ENCODE measurements at places on chromosomes 5 and 9.

GRCh38 chr5:76412511-76412910 is 9.4 kb downstream of the IQGAP2 start:
- DNase-seq, result no peak

DNA sequence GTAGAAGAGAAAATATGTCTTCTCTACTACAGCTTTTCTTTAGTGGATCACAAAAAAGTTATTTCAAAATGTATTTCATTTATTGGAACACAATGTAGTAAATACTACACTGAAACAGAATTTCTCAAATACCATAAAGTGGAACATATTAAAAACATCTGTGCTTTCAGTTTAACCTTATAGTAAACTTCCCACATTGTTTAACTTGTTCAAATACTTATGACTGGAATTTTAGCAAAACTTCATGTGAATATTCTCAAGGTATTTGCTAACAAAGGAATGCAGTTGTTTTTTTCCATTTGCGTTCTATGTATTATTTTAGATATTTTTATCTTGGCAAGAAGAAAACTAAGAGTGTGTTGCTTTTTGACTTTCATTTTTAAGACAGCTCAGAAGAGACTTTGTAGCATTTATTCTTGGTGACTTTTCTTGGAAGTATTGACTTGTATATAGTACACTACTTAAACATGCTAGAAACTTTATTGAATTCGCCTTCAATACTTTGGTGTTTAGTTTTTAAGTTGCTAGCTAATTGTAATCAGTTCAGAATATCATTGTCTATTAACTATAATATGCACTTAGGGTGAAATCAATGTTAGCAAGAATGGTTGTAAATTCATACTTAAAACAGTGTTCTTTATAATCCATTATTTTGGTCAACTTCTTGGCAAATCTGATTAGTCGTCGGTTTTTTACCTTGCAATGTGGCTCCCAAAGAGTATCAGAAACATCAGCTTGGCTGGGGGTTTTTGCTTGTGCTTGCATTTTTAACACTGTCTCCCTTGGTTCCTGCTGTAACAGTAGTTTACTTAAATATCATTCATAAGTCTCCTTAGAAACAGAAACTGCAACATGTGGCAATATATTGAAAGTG is 5.0 kb upstream of the RHOBTB3 start:
- no peak for DNase-seq

GRCh38 chr9:70488793-70489105 is 74.3 kb upstream of the KLF9 start:
- DNase-seq, result peak; percentile 38

- DNase-seq, result no peak
Observed at GRCh38 chr5:139664727-139665351, 16.7 kb downstream of the CXXC5 start.

DNA sequence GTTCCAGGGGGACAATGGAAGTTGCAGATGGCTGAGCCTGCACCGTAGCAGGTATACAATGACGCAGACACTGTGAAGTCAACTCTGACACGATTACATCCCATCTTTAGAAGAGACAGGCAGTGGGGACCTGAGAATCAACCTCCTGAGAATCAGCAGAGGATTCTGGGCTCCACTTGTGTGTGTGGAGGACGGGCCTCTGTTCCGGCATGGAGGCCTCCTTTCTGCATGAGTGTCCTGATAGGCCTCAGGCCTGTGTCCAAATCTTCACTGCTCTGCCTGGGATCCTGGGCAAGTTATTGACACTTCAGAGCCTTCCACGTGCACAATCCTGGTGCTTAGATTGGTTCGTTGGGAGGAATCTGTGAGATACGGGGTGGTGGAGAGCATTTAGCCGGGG is 151.2 kb upstream of the COL5A1 start:
- DNase-seq, result no peak

GRCh38 chr9:129594632-129595031 is 26.3 kb downstream of the C9orf50 start:
- no peak for DNase-seq
